ENCODE measurements at places on chromosomes 12 and 14.

DNA sequence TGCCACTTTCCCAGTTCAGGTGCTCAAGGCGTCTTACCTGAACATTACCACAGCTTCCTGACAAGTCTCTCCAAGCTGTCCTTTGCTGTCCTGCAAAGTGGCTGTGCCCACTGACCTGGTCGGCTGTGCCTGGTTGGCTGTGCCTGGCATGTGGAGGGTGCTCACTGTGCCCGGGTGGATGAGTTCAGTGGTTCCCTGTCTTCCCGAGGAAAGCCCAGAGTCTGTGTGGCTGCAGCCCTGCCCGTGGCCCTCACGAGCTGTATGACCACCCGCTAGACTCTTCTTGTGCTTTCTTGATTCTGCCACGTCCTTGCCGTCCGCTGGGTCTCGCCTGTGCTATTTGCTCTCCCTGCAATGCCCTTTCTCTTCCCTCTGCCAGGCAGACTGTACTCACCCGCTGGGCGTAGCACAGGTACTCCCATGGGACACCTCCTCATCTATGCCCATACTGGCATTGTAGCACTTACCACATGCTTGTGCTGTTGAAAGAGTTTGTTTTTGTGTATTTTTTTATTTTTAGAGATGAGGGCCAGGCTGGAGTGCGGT lies 95.9 kb downstream of the TSPAN9 start:
- no peak for DNase-seq

DNA sequence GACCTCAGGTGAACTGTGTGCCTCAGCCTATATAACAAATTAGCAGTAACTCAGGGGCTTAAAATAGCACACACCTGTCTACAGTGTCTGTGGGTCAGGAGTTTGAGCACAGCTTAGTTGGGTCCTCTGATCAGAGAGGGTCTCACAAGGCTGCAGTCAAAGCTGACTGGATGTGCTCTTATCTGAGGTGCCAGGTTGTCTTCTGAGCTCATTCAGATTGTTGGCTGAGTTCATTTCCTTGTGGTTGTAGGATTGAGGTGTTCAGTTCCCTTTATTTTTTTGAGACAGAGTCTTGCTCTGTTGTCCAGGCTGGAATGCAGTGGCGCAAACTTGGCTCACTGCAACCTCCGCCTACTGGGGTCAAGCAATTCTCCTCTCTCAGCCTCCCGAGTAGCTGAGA lies 164.7 kb downstream of the ADCK1 start:
- no peak for DNase-seq

- no peak for DNase-seq
These were observed 20.6 kb downstream of the COX14 start for GRCh38 chr12:50132505-50133135.

- DNase-seq, result no peak
These were observed 21.6 kb downstream of the GLTP start for GRCh38 chr12:109858764-109859163.

- peak; percentile 50 for DNase-seq
These were observed 5.7 kb downstream of the WNT5B start for GRCh38 chr12:1634590-1635191.

- no peak for DNase-seq
These were observed 17.9 kb upstream of the RND1 start for GRCh38 chr12:48883305-48884161.

DNA sequence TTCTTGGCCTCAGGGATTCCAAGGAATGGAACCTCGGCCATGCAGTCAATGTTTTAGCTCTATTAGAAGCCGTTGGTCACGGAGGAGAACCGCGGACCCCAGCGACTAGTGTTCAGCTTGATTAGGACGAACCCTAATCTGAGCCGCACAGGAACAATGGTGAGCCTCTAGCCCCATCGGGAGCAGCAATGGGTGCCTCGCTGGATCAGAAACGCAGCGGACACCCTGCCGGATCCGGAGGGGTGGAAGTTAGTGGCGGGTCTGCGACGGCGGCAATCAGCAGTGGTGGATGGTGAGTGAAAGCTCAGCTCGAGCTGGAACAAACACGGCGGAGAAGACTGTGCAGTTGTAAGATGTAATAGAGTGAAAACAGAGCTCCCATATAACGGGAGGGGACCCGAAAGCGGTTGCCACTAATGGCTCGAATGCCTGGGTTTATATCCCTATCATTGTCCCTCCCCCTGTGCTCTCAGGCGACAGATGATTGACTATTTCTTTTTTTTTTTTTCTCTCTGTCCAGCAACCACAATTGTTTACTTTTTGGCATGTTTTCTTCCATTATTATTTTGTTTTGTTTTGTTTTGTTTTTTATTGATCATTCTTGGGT lies 127.7 kb downstream of the ZNF664 start:
- DNase-seq, result no peak

GRCh38 chr14:68939893-68940613 lies 39.0 kb downstream of the ACTN1 start:
- DNase-seq, result no peak

GRCh38 chr14:35986219-35986573 lies 160.1 kb downstream of the BRMS1L start:
- no peak for DNase-seq

GRCh38 chr14:93008381-93008780 lies 85.4 kb downstream of the CHGA start:
- no peak for DNase-seq

- no peak for DNase-seq
These were observed 12.3 kb downstream of the ZFP36L1 start for GRCh38 chr14:68780358-68781160.

GRCh38 chr12:69905801-69906200 lies 80.8 kb downstream of the MYRFL start:
- DNase-seq, result no peak

- DNase-seq, result no peak
These were observed 94.4 kb downstream of the PPP2R5C start for GRCh38 chr14:101855958-101856357.

DNA sequence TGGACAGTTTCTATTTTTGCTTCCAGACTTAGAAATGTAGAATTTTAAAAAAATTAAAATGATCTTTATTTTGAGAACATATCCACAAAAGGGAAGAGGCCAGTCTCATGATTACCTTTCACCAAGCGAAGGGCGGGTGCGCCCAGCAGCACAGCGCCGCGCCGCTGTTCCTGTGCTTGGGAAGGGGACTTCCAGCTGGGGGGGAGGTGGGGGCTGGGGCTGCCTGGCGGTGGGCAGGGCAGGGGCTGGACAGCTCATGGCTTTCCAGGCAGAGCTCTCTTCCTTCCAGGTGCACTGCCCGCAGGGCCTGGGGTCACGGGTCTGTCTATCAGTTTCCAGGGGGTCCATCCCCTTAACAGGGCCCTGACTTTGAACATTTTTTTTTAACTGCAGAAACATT lies 199.9 kb downstream of the TTC7B start:
- no peak for DNase-seq

- no peak for DNase-seq
These were observed 62.8 kb upstream of the DIO3 start for GRCh38 chr14:101498526-101498860.

- DNase-seq, result no peak
These were observed 378.1 kb downstream of the DAD1 start for GRCh38 chr14:22210906-22211305.

DNA sequence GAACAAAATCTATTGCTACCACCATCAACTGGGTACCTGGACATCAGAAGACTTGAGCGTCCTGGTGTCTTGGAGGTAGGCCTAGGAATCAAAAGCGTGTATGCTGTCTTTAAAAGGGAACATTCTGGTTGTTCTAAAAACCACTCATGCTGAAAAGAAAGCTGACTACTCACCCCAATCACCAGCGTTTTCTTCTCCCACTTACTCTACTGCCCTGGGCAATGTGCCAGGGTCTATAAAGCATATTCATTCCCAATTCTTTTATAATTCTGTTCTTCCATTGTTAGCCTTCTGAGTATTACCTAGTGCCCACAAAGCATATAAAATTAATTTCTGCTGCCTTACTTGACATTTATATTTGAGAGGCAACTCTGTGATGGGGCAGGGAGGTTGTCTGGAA lies 133.4 kb downstream of the KCNA5 start:
- DNase-seq, result no peak

DNA sequence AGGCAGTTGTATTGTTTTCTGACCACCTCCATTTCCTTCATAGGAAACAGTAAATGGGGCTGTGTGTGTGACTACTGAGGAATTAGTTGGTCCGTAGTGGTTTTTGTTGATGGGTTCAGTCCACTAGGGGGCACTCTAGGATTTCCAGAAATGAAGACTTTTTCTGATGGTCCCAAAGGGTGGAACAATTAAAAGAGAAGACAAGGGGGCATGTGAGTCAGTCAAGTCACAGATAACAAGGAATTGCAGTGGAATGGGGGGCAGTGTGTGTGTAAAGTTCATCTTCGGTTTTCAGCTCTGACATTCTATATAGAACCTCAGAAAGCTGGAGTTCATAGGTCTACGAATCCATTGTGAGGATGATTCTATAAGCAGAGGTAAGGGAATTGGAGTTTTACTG lies 186.6 kb upstream of the OR4E1 start:
- no peak for DNase-seq

DNA sequence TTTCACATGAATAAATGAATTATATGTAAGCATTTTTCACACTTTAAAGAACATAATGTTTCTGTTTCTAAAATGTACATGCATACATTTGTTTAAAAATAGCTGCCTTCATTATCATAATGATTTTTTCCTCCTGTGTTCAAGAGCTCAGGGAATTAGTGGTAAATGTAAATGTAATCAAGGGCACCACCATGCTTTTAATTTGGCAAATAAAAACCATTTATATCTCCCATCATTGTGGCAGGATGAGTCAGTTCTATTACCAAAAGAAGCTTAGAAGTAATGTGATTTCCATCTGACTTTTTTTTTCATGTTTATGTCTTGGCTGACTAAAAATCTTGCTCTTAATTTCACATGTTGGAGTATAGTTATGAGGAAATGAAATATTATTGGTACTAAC lies 176.1 kb downstream of the GXYLT1 start:
- DNase-seq, result no peak

GRCh38 chr14:105369653-105370040 lies 28.7 kb upstream of the TEX22 start:
- DNase-seq, result no peak

- peak; percentile 11 for DNase-seq
These were observed 154.1 kb upstream of the ATP2B1 start for GRCh38 chr12:89862511-89863445.

DNA sequence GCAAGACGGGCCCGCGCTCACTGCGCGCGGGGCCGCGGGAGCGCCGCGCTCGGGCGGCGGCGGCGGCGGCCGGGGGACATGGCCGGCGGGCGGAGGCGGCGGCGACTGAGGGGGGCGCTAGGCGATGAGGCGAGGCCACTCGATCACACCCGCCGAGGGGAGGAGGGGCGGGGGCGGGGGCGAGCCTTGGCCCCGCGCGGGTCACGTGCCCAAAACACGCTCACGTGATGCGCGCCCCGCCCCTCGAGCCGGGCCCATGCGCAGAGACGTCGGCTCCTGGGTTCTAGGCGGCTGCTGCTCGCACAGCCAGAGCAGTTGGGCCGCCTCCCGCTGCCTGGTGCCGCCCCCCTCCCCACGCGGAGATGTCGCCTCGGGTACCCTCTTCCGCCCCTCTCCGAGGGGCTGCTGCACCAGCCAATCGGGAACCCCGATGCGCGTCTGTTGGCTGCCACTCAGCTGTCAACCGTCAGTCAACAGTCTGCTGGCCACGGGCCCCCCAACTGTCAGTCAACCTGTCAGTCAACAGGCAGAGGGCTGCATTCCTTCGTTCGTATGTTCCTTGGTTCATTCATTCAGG lies at the start of gene SPPL3:
Gene SPPL3 (minus strand): TSS at position 162 of the 577 bp plus-strand sequence. CDS start 491 bp downstream, outside the sequence.
- peak; percentile 90 for DNase-seq

- no peak for DNase-seq
These were observed 273.6 kb downstream of the SUDS3 start for GRCh38 chr12:118649765-118650585.

- DNase-seq, result no peak
These were observed 15.9 kb downstream of the UBE2N start for GRCh38 chr12:93425736-93426411.

GRCh38 chr14:31122098-31122611 lies 85.4 kb downstream of the HECTD1 start:
- no peak for DNase-seq

GRCh38 chr12:50313256-50313931 lies 30.1 kb upstream of the LIMA1 start:
- DNase-seq, result no peak
